ENCODE measurements at places on chromosomes 12 and 14. TPM values are rescaled to one million over a fixed set of nuclear protein-coding genes. Genes with fewer than 3 reads are reported as not detected.

- H3K27me3 ChIP-seq, result no peaks in the 10 kb centered on the region
- H3K4me1 ChIP-seq, result peaks cover 59% of the 10 kb centered on the region
- peak overlapping the region; percentile 90 for H3K4me3 ChIP-seq
- H3K36me3 ChIP-seq, result peaks cover 21% of the 10 kb centered on the region
- H3K27ac ChIP-seq, result peak overlapping the region; percentile 98
These were observed 6.0 kb downstream of the BTG1 start for GRCh38 chr12:92139634-92140150.

GRCh38 chr12:81245907-81246570, 168.2 kb downstream of the ACSS3 start:
- no peak for DNase-seq
- H3K27ac ChIP-seq, result peak overlapping the region; percentile 60
- H3K27me3 ChIP-seq, result no peaks in the 10 kb centered on the region
- H3K4me3 ChIP-seq, result no peak overlapping the region
- peaks cover 13% of the 10 kb centered on the region for H3K4me1 ChIP-seq
- H3K36me3 ChIP-seq, result no peaks in the 10 kb centered on the region

DNA sequence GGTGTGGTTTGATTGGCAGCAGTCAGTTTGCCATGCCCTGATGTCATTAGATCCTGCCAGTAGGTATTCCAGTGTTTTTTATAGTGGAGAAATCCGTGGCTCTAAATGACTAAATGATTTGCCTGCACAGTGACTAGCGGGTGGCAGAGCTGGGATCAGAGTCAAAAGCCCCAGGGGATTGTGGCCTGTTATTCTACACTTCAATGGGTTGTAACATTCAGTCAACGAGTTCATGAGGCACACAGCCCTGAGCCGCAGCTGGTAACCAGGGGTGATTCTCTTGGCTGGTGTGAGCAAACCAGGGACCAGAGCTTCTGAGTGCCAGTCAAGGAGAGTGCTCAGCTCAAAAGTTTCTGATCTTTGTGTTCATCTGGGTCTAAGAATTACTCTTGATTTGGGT, 1.8 kb downstream of the MYH6 start:
- H3K36me3 ChIP-seq, result no peaks in the 10 kb centered on the region
- H3K27ac ChIP-seq, result no peak overlapping the region
- no peak for DNase-seq
- H3K4me1 ChIP-seq, result no peaks in the 10 kb centered on the region
- no peak overlapping the region for H3K4me3 ChIP-seq

GRCh38 chr14:74846168-74846567, 29.8 kb downstream of the PROX2 start:
- H3K36me3 ChIP-seq, result no peaks in the 10 kb centered on the region
- no peak overlapping the region for H3K4me3 ChIP-seq
- no peaks in the 10 kb centered on the region for H3K27me3 ChIP-seq
- no peak for DNase-seq
- H3K27ac ChIP-seq, result no peak overlapping the region

PRH1 gene
- polyA plus RNA-seq, result 2.6 TPM

CACNA2D4 gene
- 5.8 TPM for polyA plus RNA-seq

All from sigmoid colon (tissue), 7 donors.